T1000 (cell line): ENCODE measurements at places on chromosomes 7 and 10.

DNA sequence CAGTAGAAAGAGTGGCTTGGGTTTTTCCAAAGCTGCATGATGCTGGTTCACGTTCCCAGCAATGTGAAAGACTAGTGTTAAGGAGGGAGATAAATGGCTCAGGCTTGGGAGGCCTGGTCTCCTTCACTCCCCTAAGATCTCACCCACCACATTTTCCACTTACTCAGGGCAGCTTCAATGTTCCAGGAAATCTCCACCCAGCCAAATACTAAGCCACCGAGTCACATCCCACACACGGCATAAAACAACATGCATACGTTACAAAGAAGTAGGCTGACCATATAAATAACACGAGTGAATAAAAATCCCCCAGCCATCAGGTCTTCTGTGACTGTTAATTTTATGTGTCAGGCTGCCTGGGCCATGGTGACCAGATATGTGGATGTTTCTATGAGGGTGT, 303.5 kb downstream of the SFMBT2 start:
- DNase-seq: no peak

DNA sequence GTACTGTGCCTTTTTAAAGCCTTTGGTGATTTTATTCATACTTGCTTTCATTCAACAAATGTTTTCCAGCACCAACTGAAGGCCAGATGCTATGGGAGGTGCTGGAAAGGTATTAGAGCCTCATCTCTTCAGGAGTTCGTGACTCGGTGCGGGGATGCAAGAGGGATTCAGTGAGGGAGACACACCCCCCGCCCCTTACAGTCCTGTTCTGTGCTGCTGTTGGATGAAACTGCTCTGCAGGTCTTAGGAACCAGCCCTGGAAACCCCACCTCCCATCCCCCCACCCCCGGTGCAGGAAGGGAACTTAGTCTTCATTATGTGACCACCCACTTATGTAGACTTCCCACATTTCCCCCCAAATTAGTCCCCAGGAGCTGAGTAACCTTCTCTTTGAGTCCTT, 110.4 kb downstream of the INSYN2A start:
- no peak for DNase-seq

DNA sequence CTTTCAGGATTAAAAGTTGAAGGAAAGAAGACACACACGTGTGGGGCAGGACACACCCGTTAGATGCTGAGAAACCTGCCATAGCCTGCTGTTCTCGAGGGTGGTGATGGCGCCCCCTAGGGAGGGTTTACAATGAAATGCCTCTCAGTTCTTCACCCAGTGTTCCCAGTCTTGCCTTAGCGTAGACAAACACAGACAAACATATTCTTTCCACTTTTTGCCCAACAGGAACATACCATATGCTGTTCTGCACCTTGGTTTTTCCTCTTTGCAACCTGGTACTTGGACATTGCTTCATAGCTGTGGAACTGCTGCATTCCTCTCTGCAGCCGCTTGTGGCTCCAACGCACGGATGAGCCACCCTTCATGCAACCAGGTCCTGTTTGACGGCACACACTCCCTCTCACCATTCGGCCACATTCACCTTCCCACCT, 23.3 kb upstream of the HSPA12A start:
- no peak for DNase-seq

DNA sequence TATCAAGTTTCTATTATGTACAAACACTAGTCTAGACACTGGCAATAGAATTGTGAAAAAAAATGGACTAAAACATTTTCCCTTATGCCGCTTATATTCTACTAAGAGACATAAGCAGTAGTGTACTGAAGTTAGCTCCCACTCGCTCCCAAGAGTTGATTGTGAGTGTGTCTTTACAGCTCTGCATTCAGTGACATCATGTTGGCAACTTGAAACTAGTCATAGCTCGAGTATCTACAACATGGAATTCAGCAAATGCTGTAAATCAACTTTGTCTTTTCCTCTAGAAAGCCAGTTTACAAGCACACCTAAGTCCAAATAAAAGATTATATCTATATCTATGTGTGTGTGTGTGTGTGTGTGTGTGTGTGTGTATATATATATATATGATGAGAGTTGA, 58.8 kb upstream of the MAGI2 start:
- DNase-seq: no peak
